ENCODE measurements at places on chromosomes 4 and X. TPM values are rescaled to one million over a fixed set of nuclear protein-coding genes. Genes with fewer than 3 reads are reported as not detected.

The HCCS gene
- 39.7 TPM for polyA plus RNA-seq

The TRAM1L1 gene
- polyA plus RNA-seq = not detected

The ARSH gene
- not detected for polyA plus RNA-seq

The ADH7 gene
- not detected for polyA plus RNA-seq
